ENCODE measurements at places on chromosomes 1 and 21. TPM values are rescaled to one million over a fixed set of nuclear protein-coding genes. Genes with fewer than 3 reads are reported as not detected.

- no peak for DNase-seq
These were observed 35.5 kb downstream of the CACHD1 start for GRCh38 chr1:64505232-64505943.

DNA sequence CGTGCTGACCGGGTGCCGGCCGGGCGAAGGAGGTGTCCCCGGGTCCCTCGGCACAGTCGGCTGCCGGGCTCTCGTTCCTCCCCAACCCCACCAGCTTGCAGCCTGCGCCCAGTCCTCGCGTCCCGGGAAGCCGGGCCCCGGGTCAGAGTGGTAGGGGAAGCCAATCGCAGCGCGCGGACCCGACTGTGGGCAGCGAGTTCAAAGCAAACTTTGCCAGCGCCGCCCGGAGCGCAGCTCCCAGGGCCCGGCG is 328 bp downstream of the MYCL start:
- no peak for DNase-seq

Gene SETSIP
- total RNA-seq = not detected

Gene KHDRBS1
- total RNA-seq = 111 TPM

Gene IGSF9
- not detected for total RNA-seq
